ENCODE measurements at places on chromosomes 7 and 10.

- peak; percentile 24 for DNase-seq
These were observed 386.0 kb downstream of the KIF20B start for GRCh38 chr10:90087197-90088023.

DNA sequence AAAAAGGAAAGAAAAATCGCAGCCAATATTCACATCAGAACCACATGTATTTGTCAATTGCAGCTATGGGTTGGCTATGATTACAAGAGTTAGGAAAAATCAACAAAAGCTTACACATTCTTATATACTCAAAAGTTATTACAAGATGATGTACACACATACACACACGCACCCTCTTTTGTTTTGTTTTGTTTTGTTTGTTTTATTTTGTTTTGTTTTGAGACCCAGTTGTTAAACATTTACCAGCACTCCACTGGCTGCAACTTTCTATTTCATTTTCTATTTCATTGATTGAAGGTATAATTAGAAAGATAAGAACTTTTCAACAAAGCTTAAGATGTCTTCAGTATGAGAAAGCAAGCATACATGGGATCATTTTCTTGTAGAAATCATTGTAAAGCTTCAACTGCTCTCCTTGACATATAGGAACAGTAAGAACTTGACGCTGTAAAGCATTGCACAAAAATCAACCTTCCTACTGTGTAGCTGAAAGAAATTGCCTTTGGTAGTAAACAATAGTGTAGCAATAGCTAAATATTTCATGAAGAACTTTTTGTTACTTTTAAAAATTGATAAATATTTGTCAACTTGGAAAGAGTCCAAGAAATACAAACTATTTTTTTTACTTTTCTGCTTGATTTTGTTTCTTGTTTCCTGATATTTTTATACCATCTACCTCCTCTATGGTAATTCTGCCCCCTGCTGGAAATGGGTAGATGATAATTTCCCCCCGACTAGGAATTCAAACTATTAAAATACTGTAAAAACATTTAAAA, 205.9 kb downstream of the MBL2 start:
- DNase-seq: no peak

- no peak for DNase-seq
These were observed 29.2 kb upstream of the PPP2R2D start for GRCh38 chr10:131871673-131872005.

- no peak for DNase-seq
These were observed 18.6 kb upstream of the MEST start for GRCh38 chr7:130473289-130473688.

DNA sequence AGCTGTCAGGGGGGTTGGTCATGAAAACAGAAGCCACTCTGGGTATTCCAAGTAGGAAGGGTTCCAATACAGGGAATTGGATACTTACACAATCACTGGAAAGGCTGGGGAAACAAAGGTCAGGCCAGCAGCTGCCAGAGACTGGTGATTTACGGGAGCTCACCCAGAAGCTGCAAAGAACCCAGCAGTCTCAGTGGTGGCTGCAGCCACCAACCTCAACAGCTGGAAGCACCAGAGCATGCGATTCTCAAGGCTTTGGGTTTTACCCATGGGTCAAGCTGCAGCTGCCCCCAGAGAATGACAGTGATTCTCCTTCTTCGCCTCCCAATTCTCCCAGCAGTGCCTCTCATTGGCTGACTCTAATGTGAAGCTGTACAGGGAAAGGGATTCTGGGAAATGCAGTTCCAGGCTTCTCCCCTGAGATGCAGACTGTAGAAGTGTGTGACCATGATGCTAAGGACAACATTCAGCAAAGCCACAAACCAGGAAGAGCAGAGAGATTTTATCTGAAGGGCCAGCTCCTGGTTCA, 107.2 kb upstream of the TCF7L2 start:
- DNase-seq: peak; percentile 31

DNA sequence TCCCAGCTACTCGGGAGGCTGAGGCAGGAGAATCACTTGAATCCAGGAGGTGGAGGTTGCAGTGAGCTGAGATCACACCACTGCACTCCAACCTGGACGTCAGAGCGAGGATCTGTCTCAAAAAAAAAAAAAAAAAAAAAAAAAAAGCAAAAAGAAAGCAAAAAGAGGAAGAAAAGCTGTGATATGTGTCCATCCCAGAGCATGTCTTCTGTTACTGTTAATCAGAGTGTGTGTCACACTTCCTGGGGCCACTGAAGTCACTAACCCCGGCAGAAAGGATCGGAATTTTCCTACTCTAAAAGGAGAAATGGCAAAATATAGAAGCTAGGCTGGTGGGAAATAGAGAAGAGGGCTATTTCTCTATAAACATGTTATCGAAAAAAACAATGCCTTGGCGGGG, 11.9 kb downstream of the PIK3AP1 start:
- DNase-seq: no peak

GRCh38 chr7:117004899-117005298, 51.6 kb downstream of the ST7 start:
- no peak for DNase-seq

- DNase-seq: no peak
These were observed 87.3 kb upstream of the CSTF2T start for GRCh38 chr10:51786684-51787035.

- no peak for DNase-seq
These were observed 168.8 kb upstream of the POT1 start for GRCh38 chr7:125098377-125098970.

GRCh38 chr7:45566386-45566785, 7.8 kb upstream of the ADCY1 start:
- DNase-seq: no peak

DNA sequence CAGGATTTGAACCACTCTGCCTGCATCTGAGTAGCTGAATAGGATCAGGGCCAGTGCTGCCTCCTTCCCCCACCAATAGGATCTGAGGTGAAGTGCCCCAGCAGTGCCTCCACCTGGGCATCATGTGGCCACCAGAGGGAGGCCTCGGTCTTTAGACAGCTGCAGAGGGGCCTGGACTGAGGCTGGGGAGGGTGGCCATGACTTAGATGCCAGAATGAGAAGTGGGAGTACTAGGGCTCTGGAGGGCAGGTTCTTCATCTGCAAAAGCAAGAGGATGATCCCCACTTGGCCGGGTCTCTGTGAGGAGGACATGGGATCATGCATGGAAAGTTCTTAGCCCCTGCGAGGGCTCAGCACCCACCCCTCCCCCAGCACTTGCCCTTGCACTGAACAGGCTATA, 56.9 kb downstream of the NEUROG3 start:
- DNase-seq: no peak

DNA sequence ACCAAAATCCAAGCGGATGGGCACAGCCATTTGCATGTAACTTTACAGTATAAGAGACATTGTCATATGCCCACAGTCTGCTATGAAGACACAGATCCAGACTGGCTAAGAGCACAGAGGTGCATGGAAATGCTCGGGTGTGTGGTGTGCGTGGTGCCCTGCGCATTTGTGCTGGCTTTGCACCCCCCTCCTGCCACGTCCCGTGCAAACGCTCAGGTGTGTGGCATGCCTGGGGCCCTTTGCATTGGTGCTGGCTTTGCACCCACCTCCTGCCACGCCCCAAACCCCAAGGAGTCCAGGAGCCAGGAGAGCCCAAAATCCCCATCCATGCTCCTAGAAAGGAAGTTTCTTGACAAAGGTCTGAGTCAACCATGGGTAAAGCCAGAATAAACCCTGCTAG, 306.2 kb downstream of the PTPRN2 start:
- DNase-seq: no peak

Data from GM12891 (cell line).